ENCODE measurements at places on chromosomes 7 and 10. TPM values are rescaled to one million over a fixed set of nuclear protein-coding genes. Genes with fewer than 3 reads are reported as not detected.

- DNase-seq, result no peak
Measured at GRCh38 chr10:62054408-62054807, 152.9 kb downstream of the ARID5B start.

VPS37D gene
- total RNA-seq, result 0.16 TPM

TMEM273 gene
- 24.4 TPM for total RNA-seq

PSD gene
- 1.6 TPM for total RNA-seq

C10orf67 gene
- total RNA-seq, result not detected
